Left renal pelvis (tissue), 4 donors: ENCODE measurements at places on chromosomes 2 and 18. TPM values are rescaled to one million over a fixed set of nuclear protein-coding genes. Genes with fewer than 3 reads are reported as not detected.

DNA sequence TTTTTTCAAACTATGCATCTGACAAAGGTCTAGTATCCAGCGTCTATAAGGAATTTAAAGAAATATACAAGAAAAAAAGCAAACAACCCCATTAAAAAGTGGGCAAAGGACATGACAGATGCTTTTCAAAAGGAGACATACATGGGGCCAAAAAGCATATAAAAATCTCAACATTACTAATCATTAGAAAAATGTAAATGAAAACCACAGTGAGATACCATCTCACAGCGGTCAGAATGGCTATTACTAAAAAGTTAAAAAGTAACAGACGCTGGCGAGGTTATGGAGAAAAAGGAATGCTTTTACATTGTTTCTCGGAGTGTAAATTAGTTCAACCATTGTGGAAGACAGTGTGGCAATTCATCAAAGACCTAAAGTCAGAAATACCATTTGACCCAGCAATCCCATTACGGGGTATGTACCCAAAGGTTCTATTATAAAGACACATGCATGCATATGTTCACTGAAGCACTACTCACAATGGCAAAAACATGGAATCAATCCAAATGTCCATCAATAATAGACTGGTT, 643.1 kb upstream of the LRRTM1 start:
- no peak for DNase-seq

GRCh38 chr18:158128-159036, at the start of gene USP14:
Gene USP14 (plus strand): TSS chr18:158557. CDS start chr18:158699, 142 bp downstream.
- DNase-seq: peak; percentile 88

GRCh38 chr2:231222318-231223000, 24.0 kb downstream of the ARMC9 start:
- DNase-seq: no peak

- DNase-seq: no peak
Observed at GRCh38 chr18:79961527-79962291, 2.7 kb upstream of the HSBP1L1 start.

The DLGAP1 gene
- polyA plus RNA-seq: 4.1 TPM

The GCKR gene
- polyA plus RNA-seq: 0.14 TPM
